ENCODE measurements at places on chromosomes 13 and 19.
A peak's percentile ranks its signal among the peaks of the same experiment; 100 is the strongest.

- DNase-seq = no peak
Measured at GRCh38 chr13:47168618-47169017, 271.8 kb upstream of the HTR2A start.

DNA sequence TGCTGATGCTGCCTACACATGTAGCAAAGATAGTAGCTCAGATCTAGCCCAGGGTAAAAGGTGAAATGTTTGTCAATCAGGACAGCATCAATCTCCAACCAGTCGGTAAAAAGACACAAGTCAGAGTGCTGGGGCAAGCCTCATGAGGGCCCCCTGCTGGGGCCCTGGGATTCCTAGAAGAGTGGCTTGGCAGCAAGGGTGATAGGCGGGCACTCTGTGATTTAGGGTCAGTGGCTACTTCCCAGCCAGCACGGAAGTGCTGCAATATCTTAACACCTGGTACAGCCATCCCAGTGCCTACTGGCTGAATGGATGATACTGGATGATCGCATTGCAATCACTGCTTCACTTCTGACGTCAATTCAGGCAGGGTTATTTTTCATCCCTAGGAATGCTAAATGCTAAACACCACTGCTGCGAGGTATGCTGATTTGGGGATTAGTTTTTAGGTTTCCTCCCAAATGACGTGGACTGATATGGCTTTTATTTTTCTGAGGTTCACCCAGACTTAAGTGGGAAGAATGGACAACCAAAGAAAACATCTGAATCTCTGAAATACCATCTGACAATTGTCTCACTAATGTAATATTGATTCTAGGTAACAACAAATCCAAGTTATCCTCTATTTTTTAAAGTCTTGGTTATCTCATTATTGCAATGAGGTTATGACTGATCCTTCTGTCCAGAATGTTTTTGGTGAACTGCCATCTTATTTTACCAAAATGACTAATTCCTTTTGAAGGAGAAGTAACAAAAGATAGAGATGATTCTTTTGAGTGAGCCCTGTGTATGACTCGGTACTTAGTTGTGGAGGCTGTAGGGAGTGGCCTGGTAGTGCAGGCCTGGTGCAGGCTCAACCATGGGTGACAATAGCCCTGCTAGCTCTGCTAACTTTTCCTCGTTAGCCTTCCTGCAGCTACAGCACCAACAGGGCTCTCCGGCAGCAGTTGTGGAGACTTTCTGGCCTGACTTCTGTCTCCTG is 432.5 kb downstream of the FGF9 start:
- no peak for DNase-seq

GRCh38 chr13:32125751-32126150 is 94.2 kb downstream of the FRY start:
- no peak for DNase-seq

DNA sequence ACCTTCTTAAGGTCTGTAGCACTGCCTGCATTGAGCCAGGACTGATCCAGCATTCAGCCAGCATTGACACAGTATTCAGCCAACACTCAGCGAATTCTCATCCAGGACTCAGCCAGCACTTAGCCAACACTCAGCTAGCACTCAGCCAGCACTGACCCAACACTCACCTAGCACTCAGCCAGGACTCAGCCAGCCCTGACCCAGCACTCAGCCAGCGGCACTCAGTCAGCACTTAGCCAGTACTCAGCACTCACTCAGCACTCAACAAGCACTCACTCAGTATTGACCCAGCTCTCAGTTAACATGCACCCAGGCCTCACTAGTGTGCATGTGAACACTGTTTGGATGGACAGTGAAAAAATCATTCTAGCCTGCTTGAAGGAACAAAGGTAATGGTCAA is 55.0 kb downstream of the TSHZ3 start:
- DNase-seq = no peak

- no peak for DNase-seq
Measured at GRCh38 chr19:23526302-23526701, 131.0 kb upstream of the ZNF91 start.

DNA sequence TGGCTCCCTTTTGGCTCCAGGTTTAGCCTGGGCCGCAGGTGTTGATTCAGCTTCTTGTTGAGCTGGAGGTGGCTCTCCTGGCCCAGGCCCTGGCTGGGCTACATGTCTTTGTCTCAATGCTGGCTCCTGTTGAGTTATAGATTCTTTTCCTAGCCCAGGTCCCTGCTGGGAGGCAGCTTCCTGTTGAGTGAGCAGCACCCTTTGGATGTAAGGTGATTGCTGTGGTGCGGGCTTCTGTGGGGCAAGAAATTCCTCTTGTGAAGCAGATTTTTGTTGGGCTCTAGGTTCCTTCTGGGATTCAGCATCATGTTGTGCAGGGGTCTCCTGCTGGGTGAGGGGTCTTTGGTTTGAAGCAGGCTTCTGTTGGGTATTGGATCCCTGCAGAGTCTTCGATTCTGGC is 545 bp downstream of the LIPE start:
- no peak for DNase-seq

- no peak for DNase-seq
Measured at GRCh38 chr13:110512198-110512740, 49.3 kb downstream of the RAB20 start.

DNA sequence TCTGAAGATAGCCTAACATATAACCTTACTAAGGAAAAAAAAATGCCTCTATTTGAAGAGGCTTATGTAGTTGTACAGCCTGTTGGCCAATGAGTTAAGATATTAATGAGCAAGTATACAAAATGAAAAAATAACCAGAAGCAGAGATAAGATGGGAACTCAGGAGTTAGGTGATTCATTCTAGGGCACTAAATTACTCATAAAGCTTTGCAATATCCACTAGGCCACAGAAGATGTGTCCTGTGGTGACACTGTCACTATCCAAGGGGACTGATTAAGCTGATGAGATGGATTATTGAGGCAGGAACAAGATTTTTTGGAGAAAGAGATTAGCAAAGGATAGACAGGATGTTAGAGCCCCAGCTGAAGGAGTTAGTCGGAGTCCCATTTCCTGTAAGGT is 99.6 kb downstream of the LIG4 start:
- DNase-seq = no peak

GRCh38 chr19:12778017-12778904 is 2.9 kb upstream of the HOOK2 start:
- DNase-seq = peak; percentile 47

DNA sequence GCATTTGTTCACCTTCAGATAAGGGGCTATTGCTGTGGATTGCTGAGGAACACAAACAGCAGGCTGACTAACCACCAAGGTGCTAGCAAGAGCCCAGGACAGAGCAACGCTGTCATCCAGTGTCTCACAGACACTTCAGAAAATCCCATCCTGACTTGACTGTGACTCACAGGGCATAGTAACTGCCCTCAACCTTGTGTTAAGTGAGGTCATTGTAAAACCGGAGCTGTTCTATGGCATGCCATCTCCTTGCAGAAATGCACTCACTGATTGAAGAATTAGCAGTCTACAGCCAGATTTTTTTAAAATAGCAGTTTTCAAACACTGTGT is 51.1 kb downstream of the TNFRSF19 start:
- no peak for DNase-seq

Measured in stimulated activated CD4-positive, alpha-beta T cell treated with anti-CD3 and anti-CD28 coated beads, Interleukin-12 subunit alpha, Interleukin-12 subunit beta, amount 100 ng/mL, for 4 hours (primary cell).